Stimulated activated CD8-positive, alpha-beta memory T cell treated with anti-CD3 and anti-CD28 coated beads, Interleukin-15, amount 100 ng/mL, for 48 hours (primary cell): ENCODE measurements at places on chromosomes 11 and 22.

DNA sequence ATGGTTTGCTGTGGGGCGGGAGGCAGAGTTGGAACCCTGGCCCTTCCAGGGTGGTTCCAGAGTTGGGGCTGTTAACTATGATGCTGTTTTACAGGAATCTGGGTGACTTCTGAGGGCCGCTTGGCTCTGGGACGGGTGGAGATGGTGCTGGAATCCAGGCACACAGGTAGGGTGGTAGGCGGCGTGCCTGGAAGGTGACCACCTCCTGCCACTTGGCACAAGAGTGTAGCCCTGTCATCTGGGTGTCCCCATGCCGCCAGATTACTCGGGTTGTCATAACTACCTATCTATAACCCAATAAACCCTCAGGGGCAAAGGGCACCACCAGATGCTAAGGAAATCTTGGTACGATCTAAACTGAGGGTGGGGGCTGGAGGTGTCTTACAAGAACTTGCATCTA is 1.3 kb downstream of the CARS1 start:
- no peak for DNase-seq

- DNase-seq, result no peak
These were observed 377.7 kb downstream of the BRD1 start for GRCh38 chr22:49449811-49450446.

GRCh38 chr11:24247846-24248245 is 249.0 kb upstream of the LUZP2 start:
- DNase-seq, result no peak

DNA sequence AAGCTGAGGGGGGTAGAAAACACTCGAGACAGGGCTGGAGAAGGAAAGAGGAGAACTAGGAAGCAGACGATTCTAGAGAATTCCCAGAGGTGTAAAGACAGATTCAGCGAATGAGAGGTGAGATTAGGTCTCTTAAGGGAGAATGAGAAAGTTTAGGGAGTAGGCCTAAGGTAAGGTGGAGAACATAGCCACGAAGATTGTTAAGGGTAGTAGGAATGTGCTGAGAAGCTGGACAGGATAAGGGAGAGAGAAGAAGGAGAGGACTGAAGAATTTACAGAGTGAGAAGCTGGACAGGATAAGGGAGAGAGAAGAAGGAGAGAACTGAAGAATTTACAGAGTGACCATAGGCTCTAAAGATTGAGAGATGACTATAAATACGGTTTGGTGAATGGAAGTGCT is 908 bp downstream of the PPME1 start:
- no peak for DNase-seq

GRCh38 chr11:70381872-70382861 is 16.2 kb upstream of the CTTN start:
- no peak for DNase-seq

DNA sequence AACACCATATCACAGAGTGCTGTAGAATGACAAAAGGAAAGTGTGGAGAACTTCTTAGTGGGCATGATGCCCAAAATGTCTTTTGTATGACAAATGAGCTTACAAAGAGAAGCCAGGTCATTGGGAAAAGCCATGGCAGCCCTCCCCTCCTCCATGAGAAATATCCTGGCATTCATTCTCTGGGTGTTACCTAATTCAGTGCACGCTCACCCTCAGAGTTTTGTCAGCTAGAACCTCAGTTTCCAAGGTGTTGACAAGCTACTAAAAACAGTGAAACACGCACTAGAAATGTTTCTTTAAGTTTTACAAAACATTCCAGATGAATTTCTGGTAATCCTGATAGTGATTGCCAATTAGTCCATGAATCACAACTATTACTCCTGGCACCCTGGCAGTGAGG is 105.4 kb upstream of the FSHB start:
- no peak for DNase-seq

DNA sequence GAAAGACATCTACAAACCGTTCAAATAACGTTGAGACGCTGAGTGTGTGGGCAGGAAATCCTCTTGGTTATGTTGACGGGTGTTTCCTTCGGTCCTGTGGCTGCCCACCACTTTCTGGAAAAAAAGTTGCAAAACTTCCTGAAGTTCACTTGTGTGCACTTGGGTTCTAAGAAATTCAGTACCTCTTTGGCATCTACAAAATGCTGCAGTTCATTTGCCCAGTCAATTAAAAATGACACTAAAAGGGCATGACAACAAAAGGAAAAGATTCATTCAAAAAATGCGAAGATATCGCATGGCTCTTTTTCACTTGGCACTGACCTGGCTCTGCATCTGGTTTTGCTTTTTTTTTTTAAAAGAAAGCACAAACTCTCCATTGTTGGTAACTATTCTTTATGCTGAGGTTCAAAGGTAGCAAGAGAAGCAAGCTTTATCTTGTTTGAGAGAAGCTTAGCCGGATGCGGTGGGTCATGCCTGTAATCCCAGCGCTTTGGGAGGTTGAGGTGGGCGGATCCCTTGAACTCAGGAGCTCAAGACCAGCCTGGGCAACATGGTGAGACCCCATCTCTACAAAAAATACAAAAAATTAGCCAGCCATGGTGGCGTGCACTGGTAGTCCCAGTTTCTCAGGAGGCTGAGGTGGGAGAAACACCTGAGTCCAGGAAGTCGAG is 10.6 kb upstream of the XBP1 start:
- DNase-seq, result no peak

GRCh38 chr22:29377979-29378378 is 10.4 kb downstream of the AP1B1 start:
- no peak for DNase-seq

- DNase-seq, result no peak
These were observed 78.8 kb upstream of the TOP3B start for GRCh38 chr22:22061085-22062077.

DNA sequence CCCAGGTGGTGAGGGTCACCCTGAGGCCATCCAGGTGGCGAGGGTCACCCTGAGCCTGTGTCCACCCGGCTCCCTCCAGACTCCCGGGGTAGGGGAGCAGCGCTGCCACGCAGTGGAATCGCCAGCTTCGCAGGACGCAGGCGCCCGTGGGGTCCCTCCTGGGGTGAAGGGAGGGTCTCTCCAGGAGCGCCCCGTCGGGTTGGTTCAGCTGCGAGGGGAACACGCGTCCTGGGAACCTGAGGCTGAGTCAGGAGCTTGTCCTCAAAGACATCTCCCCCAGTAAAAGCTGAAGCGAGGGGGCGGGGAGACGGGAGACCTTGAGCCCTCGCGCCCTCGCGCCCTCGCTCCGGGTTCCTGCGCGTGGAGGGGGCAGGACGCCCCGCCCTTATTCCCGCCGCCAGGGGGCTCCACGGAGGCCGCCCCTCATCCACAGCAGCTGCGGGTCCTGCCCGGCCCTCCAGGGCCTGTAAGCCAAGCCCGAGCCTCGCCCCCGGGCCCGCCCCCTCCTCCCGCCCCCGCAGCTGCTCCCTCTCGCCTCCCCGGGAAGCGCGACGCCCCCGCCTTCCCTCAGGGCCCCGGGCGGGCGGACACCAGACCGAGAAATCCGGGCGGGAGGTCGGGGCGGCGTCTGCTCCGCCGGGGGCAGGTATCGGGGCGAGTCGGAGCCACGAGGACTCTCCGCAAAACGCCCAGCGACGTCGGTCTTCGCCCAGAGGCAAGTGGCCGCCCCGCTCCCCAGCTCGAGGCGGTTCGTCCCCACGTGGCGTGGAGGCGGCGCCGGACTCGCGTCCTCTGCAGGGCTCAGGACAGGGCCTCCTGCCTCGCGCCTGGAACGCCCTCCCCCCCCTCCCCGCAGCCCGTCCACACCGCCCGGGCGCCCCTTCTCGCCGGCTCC is 22.8 kb downstream of the PIM3 start:
- DNase-seq, result no peak

DNA sequence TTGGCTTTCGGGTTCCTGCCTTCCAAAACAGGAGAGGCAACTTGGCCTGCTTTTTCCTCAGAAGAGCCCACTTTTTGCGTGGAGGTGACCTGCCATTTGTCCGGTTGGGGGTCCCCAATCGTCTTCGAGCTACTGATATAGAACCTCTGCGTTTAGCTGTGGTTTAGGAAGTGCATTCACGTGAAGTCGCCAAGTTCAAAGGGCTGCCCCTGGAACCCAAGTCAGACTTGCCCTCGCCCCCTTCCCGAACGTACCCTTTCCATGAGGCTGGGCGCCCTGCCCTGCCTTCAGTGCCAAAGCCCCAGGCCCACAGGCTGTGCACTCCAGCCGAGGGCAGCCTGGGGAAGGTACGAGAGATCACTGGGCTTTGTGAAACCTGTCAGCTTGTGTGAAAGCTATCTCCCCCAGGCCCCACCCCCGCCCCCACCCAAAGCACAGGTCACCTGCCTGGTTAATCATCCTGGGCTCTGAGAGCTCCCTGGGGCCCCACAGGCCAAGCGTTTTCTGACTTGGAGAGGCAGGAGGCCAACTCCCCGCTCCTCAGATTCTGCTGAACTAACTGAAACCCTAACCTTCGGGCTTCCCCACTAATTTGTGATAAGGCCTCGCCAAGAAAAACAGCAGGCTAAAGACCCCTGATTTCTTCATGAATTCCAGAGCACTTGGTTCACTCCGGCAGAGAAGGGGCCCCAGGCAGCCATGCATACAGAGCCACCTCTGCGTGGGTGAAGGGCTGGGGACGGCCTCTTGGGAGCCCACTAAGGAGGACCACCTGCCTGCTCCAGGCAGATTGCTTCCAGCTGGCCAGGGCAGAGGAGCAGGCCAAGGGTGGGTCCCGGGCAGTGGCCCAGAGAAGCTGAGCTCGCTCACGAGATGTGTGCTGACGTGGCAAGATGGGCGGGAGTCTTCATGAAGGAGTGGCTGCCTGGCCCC is 25.8 kb upstream of the KCNQ1OT1 start:
- no peak for DNase-seq

DNA sequence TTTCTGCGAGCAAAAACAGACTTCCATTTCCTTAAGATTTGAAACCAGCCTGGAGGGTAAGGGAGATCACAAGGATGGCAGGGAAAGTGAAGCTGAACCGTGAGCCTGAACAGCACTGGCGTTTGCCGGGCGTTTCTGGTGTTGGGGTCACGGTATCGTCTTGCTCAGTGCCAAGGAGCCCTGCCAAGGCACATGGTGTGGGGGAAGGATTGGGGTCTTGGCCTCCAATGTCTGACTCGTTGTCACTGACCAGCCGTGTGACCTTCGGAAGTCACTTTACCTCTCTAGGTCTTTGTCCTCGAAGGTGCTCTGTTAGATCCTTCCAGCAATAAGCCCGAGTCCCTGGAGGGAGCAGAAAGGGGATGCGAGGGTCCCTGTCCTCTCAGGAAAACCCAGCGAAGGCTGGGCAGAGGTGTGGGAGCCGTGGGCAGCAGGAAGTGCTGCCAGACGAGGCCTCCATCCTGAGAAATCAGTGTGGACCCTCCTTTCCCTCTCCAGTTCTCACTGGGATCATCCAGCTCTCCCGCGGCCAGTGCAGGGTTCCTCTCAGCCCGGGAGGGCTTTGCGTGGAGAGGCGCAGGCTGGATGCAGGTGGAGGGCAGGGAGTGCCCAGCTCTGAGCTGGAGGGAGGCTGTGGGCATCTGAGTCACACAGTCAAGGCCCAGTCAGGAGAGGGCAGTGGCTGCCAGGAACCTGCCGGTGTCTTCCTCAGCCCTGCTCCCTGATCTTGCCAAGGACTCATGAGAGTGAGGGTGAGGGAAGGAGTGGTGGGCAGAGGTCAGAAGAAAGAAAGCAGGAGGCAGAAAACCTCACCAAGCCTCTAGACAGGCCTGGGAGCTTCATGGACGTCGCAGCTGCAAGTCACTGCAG is 18.9 kb downstream of the TOM1 start:
- no peak for DNase-seq

DNA sequence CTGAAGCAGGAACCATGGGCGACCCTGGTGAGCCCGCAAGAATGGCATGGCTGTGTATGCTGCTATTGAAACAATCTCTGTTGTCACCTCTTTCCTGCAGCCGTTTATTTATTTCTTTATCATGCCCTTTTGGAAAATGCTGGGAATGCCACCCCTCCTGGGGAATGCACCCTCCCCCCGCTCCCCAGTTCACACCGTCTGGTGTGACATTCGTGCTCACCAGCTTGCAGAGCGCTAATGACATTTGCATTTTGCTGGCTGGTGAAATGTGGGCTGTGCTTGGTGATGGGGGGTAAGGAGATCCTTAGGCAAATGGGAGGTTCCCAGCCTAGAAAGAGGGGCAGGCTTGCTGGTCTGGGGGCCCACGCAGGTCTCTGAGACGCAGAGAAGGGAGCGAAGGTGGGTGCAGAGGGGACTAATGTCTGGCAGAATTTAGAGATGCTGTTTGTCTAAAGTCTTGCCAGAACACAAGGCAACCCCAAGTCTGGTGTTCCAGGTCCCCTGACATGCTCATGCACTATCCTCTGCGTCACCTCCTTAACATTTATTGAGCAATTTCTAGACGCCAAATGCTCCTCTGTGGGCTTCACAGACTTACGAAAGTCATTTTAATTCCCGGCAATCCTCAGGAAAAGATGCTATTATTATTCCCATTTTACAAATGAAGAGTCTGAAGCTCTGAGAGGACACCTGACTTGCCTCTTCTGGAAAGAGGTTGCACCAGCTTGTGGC is 91.7 kb downstream of the TP53I11 start:
- no peak for DNase-seq

- no peak for DNase-seq
These were observed 346.8 kb downstream of the LARGE1 start for GRCh38 chr22:33573479-33573878.

DNA sequence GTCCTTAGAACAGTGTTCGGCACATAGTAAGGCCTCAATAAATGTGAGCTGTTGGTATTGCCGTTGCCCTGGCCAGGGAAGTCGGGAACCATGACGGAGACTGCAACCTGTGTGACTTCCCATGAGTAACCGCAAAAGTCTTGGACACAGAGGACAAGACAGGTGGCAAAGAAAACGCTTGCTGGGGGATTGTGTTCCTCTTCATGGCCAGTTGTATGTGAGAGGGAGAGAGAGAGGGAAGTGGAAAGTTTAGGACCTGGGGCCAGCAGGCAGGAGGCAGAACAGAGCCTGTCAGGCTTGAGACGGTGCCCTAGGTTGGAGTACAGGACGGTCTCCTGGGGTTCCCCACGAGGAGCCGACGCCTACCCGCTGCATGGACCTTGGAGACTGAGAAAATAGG is 90.2 kb downstream of the CEP164 start:
- no peak for DNase-seq

GRCh38 chr11:79342236-79342635 is 98.6 kb downstream of the TENM4 start:
- no peak for DNase-seq
